ENCODE measurements at places on chromosomes 2 and 18. TPM values are rescaled to one million over a fixed set of nuclear protein-coding genes. Genes with fewer than 3 reads are reported as not detected.

TTR gene
- polyA plus RNA-seq: not detected

DNA sequence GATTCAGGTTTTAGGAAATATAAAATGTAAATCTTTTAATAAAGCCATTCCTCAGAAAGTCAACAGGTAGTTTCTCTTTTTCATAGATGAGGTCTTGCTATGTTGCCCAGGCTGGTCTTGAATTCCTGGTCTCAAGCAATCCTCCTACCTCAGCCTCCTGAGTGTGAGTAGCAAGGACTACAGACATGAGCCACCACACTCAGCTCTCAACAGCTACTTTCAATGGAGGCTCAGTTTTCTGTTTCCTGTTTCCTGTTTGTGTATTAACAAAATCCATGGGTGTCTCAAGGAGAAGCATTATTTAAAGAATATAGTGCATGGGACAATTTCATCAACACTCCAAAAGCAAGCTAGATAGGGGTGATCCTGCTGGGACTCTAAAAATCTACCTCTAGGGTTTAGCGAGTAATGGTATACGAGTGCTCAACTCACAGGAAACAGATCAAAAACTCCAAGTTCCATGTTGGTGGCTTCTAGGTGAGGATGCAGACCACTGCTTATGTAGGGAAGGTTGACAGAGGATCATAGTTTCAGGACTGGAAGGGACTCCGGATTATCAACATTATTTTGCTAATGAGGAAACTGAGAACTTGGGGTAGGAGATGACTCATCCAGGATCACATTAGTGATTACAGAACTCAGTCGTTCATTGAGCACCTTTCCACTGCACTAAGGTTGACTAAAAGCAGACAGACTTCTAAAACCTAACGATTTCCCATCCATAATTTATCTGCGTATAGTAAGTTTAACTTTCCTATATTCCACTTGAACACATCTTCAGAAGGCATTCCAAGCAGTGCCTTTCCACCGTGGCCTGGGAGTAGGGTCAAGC lies 61.7 kb upstream of the WIPF1 start:
- DNase-seq: no peak

- DNase-seq: no peak
Observed at GRCh38 chr2:229810786-229811185, 96.4 kb upstream of the DNER start.

- no peak for DNase-seq
Observed at GRCh38 chr2:127404466-127405254, 13.6 kb upstream of the PROC start.

DNA sequence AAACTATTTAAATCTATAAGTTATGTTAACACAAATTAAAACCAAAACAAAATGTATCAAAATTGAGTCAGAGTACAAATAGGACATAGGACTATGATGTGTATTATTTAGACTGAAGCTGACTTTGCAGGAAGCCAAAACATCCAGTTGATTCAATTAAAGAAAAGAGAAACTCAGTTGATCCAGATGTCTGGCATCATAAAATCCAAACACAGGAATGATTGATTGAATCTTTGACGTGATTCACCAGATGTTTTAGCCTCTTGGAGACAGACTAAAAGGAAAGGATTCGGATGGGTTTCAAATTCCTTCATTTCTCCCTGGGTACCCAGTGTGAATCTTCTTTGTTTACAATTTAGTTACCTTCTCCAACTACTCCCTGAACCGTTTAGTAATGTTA lies 272.9 kb downstream of the IRS1 start:
- DNase-seq: no peak

- no peak for DNase-seq
Observed at GRCh38 chr18:27652480-27653121, 467.5 kb upstream of the CHST9 start.

- DNase-seq: no peak
Observed at GRCh38 chr2:173544641-173545363, 190.1 kb downstream of the CDCA7 start.

DNA sequence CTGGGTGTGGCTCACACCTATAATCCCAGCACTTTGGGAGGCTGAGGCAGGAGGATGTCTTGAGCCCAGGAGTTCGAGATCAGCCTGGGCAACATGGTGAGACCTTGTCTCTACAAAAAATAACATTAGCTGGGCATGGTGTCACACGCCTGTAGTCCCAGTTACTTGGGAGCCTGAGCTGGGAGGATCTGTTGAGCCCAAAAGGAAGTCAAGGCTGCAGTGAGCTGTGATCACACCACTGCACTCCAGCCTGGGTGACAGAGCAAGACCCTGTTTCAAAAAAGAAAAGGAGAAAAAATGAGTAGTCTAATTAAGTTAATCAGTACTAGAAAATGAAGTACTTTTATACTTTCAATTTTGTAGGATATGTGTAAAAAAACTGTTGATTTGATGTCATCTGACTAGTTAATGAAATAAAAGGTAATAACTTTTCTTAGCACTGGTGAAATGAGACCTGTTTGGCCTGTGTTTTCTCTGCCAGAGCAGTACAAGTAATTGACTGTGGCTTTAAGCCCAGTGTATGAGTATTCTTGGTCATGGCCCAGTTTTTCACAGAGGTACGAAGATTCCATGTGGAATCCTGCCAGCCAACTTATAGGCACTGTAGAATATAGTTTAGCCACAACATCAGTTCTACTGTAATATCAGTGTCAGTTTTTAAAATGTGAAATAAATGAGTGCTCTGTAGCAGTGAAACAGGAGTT lies 35.8 kb downstream of the MFSD6 start:
- no peak for DNase-seq
